ENCODE measurements at places on chromosomes 16 and 17. TPM values are rescaled to one million over a fixed set of nuclear protein-coding genes. Genes with fewer than 3 reads are reported as not detected.

The COX6A2 gene
- polyA plus RNA-seq: not detected

The ALOX15 gene
- polyA plus RNA-seq: not detected

The PDILT gene
- not detected for polyA plus RNA-seq

The ABI3 gene
- 95.4 TPM for polyA plus RNA-seq

The ZNF423 gene
- polyA plus RNA-seq: not detected

The MAP2K6 gene
- 18.7 TPM for polyA plus RNA-seq

The WNT3 gene
- not detected for polyA plus RNA-seq

The CPHXL2 gene
- not detected for polyA plus RNA-seq

The KRTAP4-1 gene
- polyA plus RNA-seq: not detected

The SOX15 gene
- not detected for polyA plus RNA-seq

The NATD1 gene
- 3.0 TPM for polyA plus RNA-seq

The DLX4 gene
- polyA plus RNA-seq: not detected
